ENCODE measurements at places on chromosomes 16 and 17.

GRCh38 chr17:83078378-83079351 is 744 bp upstream of the METRNL start:
- no peak for DNase-seq

DNA sequence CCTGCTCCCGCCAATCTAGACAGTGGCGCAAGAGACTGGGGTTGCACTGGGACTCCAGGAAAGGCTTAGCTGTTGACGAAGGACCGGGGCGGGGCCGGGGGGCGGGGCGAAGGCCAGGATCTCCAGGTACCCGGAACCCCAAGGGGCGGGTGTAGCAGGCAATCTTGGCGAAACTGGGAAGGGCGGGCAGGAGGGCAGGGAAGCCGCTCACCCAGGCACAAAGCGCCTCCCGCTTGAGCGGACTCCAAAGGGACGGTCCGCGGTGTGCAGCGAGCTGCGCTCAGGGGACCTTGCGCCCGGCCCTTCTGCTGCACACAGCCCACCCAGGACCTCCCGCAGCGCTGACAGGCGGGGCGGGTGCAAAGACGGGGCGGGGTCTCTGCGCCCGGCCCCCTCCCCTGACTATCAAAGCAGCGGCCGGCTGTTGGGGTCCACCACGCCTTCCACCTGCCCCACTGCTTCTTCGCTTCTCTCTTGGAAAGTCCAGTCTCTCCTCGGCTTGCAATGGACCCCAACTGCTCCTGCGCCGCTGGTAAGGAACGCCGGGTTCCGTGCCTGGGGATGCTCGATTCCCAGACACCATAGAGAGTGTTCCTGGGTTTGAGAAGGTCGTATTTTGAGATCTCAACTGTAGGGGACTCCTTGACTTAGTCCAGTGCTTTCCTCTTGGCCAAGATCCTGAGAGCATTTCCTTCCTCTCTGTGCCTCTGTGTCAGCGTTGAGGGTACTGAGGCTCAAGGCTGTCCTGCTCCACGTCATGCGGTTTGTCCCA is at the start of gene MT1F:
Gene MT1F (plus strand): TSS at position 405 of the 772 bp plus-strand sequence. CDS start 100 bp downstream, at position 505.
- DNase-seq = no peak

GRCh38 chr17:2158396-2158780 is 103.5 kb downstream of the HIC1 start:
- no peak for DNase-seq

DNA sequence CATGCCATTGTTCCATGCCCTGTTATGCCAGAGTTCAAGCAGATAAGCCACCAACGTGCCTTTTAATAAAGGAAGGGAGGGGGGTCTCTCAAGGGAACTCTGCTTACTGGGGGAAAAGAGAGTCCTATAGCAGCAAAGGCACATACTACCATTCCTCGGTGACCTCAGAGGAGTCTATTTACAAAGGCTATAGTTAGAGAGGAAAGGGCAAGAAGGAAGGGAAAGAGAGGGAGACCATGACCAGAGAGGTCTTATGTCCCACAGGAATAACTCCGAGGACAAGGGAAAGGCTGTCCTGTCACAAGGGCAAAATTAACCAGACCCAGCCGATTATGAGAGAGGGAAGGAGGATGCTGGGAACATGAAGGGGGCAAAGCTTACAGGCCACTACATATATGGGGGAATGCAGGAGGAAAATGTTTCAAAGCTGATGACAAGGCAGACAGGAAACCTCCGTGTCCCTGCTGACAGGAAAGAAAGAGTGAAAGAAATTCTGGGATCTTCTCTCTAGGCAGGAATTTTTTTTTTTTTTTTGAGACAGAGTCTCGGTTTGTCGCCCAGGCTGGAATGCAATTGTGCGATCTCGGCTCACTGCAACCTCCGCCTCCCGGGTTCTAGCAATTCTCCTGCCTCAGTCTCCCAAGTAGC is 51.5 kb downstream of the HIC1 start:
- DNase-seq = no peak

DNA sequence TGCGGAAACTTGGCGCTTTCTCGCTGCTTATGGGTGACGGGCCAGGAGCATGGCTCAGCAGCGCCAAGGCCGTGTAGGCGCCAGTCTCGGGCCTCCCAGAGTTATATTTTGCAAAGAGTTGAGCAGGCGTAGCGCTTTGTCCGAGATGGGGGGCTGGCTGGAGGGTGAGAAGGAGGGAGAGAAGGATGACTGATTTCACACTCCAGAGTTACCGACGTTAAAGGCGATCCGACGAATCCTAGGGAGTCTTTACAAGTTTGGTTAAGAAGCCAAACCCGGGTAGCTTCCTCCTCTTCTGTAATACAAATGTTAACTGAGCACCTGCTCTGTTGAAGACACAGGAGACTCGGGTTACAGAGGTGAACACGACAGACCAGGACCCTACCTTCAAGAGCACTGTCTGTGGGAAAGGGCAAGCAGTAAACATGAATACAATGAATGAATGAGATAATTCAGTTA is 782 bp downstream of the POLR2A start:
- DNase-seq = no peak

DNA sequence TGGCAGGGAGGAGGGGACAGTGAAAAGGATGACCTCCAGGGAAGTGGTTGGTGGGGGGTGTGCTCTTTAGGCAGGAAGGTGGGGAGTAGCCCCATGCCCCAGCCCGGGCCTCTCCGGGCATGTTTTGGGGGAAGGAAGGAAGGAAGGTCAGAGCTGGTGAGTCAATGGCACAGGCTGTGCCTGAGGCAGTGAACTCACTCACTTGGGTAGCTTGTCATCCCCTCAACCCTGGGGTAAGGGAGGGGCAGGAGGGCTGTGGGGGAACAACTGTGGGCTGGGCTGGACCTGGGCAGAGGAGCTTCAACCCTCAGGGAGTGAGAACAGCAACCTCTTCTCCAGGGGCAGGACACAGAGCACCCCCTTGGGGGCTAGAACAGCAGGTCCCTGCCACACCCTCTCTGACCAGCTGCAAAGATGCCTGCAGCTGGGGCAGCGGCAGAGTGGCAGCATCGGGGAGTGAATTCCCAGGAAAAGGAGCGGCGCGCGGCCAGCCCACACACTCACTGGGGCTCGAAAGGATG is 6.3 kb downstream of the CSF3 start:
- DNase-seq = no peak

- no peak for DNase-seq
Measured at GRCh38 chr16:84427553-84427952, 59.2 kb downstream of the ATP2C2 start.

DNA sequence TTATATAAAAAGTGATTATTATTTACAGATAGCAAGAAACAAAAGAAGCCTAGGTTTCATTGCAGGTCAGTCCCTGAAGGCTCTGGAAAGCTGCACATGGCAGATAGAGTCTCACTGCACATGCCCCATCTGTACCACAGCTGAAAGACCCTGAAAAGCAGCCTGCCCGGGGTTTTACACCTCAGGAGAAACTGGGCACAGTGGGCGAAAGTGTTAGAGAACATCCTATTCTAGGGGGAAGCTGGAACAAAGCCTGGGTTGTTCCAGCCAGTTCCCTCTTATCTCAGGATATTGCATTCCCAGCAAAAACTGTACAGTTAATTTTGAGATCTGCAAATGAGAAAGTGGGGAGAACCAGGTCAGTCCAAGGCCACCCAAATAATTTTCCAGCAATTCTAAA is 419.7 kb downstream of the CNTNAP4 start:
- DNase-seq = no peak

- DNase-seq = no peak
Measured at GRCh38 chr16:4505356-4506147, 29.4 kb downstream of the HMOX2 start.

GRCh38 chr16:50676684-50677225 is 4.4 kb downstream of the SNX20 start:
- no peak for DNase-seq

GRCh38 chr17:45186801-45187354 is 25.2 kb downstream of the HEXIM2 start:
- DNase-seq = no peak

GRCh38 chr16:67726106-67727034 is 7.3 kb upstream of the GFOD2 start:
- no peak for DNase-seq

DNA sequence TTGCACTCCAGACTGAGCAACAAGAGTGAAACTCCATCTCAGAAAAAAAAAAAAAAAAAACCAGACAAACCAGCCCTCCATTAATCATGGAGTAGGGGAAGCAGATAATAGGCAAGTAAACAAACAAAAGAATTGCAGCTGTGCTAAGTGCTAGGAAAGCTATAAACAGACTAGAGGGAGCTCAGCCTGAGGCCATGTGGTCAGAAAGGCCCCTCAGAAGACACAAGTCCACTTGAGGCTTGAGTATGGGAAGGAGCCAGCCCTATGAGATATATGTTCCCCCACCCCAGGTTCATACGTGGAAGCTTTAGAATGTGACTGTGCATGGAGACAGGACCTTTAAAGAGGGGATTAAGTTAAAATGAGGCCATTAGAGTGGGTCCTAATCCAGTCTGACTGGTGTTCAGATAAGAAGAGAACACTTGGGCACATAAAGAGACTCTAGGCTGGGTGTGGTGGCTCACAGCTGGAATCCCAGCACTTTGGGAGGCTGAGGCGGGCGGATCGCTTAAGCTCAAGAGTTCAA is 132.6 kb upstream of the NOL11 start:
- DNase-seq = no peak
